Nephron progenitor cell (in vitro differentiated cells): ENCODE measurements at places on chromosomes 2 and 18.

DNA sequence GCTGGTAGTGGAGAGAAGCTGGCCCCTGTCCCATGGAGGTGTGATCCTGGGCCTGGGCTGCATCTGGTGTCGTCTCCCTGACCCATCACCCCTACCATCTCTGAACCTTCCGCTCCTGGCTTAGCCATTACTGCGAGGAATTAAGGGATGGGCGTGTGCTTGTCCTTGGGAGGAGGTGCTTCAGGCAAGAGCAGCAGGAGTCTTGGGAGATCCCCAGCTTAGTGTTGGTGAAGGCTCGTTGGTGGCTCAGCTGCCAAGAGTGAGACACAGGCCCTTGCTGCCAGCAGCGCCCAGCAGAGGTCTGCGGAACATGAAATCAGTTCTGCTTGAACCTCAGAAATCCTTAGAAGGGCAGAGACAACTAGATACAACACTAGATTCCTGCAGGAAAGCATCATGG, 59.9 kb upstream of the TGFA start:
- no peak for DNase-seq
- no peak overlapping the region for H3K4me3 ChIP-seq
- peaks cover 4% of the 10 kb centered on the region for H3K4me1 ChIP-seq
- peaks cover 11% of the 10 kb centered on the region for H3K27me3 ChIP-seq
- no peaks in the 10 kb centered on the region for H3K36me3 ChIP-seq

DNA sequence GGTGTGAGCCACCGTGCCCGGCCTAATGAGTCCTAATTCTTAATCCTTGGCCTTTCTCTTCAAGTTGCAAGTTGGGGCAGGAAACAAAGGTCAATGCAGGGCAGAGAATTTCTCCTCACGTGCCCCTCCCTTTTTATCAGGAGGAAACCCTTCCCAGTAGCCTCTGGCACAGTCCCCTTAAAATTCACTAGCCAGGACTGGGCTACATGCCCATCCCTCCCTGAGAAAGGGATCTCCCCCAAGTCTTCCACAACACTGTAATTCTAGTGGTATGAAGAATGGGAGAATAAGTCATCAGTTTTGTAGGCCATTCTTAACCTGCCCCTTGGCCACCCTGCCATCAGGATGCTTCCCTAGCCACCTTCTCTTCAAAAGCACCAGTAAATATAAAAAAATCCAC, 42.2 kb downstream of the ARID5A start:
- no peak for DNase-seq
- no peaks in the 10 kb centered on the region for H3K4me1 ChIP-seq
- H3K36me3 ChIP-seq = no peaks in the 10 kb centered on the region

GRCh38 chr2:232876161-232876977, 6.3 kb downstream of the SNORC start:
- peaks cover 31% of the 10 kb centered on the region for H3K4me1 ChIP-seq
- DNase-seq = peak; percentile 70
- H3K27me3 ChIP-seq = peaks cover 37% of the 10 kb centered on the region
- H3K27ac ChIP-seq = no peak overlapping the region
- peak overlapping the region; percentile 57 for H3K4me3 ChIP-seq

DNA sequence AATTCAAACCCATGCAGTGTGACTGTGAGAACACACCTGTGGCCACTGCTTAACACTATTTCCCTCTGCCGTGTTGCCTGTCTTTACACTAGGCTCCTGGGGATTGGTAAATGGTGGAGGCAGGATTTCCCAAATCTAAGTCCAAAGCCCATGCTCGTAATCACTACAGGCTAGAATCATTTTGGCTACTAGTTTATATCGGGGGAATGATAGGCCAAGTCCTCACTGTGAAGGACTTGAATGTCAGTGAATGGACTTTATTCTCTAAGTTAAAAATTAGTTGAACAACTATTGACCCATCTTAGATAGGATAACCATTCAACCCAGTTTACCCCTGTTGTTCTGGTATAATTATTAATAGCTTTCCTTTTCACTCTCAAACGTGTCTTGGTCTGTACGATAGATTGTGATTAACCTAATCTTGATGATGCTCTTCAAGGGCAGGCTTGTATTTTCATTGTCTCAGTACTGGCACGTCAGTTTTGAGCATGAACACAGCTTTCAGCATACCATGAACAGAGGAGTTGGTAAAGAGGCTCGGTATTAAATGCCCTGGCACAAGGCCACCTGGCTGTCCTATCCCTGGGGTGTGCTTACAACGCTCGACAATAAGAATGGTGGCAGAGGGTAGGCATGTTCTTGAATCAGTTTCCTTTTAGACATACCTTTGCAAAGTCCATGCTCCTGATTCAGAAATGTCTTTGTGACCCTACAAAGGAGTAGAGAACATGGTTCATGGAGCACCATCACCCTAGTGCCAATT, 148.8 kb downstream of the RTN4 start:
- H3K27me3 ChIP-seq = peaks cover 7% of the 10 kb centered on the region
- no peaks in the 10 kb centered on the region for H3K4me1 ChIP-seq
- no peak overlapping the region for H3K4me3 ChIP-seq
- no peak for DNase-seq
- H3K27ac ChIP-seq = no peak overlapping the region
- no peaks in the 10 kb centered on the region for H3K36me3 ChIP-seq

- DNase-seq = no peak
- peak overlapping the region; percentile 34 for H3K27ac ChIP-seq
- no peak overlapping the region for H3K4me3 ChIP-seq
- peaks cover 93% of the 10 kb centered on the region for H3K36me3 ChIP-seq
Measured at GRCh38 chr2:11808016-11808400, 61.6 kb downstream of the LPIN1 start.

- no peaks in the 10 kb centered on the region for H3K4me1 ChIP-seq
- no peaks in the 10 kb centered on the region for H3K36me3 ChIP-seq
- DNase-seq = no peak
- no peaks in the 10 kb centered on the region for H3K27me3 ChIP-seq
- no peak overlapping the region for H3K4me3 ChIP-seq
Measured at GRCh38 chr2:34567128-34567527, 968.0 kb upstream of the FAM98A start.

GRCh38 chr2:29064346-29064715, 10.0 kb downstream of the PCARE start:
- H3K4me1 ChIP-seq = peaks cover 55% of the 10 kb centered on the region
- H3K36me3 ChIP-seq = no peaks in the 10 kb centered on the region
- peak overlapping the region; percentile 76 for H3K27ac ChIP-seq
- H3K27me3 ChIP-seq = peaks cover 4% of the 10 kb centered on the region

DNA sequence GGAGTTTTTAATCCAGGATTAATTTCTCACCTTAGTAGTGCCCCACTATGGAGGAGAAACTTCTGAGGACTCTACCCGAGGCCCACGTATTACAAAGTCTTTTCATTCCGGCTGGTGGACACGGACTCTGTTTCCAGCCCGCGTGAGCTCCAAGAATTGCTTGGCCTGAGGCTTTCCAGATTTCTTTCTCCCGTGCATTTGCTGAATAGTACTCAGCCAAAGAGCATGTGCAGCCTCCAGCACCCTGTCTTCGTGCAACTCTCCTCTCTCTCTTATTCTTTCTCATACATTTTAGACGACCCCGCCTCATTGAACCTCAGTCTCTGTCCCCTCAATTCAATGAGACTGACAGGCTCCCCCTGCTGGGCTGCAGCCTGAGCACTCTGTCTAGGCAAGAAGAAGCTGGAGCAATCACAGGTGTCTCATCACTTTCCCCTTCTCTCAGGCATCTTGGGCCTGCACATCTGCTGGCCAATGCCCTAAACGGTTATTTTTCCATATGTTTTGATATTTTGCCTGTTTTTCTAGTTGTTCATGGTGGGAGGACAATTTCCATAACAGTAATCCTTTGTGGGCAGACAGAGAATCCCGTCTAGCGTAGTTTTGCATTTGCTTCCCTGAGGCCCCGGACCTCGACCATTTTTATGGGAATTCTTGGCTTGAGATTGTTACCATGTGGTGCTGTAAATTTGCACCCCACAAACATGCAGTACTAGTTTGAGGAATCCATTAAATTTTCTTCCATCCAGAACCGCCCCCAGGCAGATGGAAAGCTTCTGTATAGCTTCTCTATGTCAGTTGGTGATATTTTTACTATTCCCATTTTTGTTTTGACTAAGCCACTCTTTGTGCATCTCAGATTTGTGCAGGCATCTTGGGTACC, 50.1 kb upstream of the LPIN2 start:
- H3K36me3 ChIP-seq = no peaks in the 10 kb centered on the region
- peak overlapping the region; percentile 50 for H3K27ac ChIP-seq
- peaks cover 58% of the 10 kb centered on the region for H3K4me1 ChIP-seq
- DNase-seq = peak; percentile 69
- peaks cover 5% of the 10 kb centered on the region for H3K27me3 ChIP-seq

- H3K27ac ChIP-seq = no peak overlapping the region
- peaks cover 14% of the 10 kb centered on the region for H3K27me3 ChIP-seq
- H3K36me3 ChIP-seq = no peaks in the 10 kb centered on the region
- no peak for DNase-seq
- H3K4me3 ChIP-seq = no peak overlapping the region
- peaks cover 17% of the 10 kb centered on the region for H3K4me1 ChIP-seq
Measured at GRCh38 chr2:105515581-105516415, 116.9 kb upstream of the FHL2 start.

- H3K4me1 ChIP-seq = peaks cover 6% of the 10 kb centered on the region
- H3K4me3 ChIP-seq = no peak overlapping the region
- H3K36me3 ChIP-seq = no peaks in the 10 kb centered on the region
- DNase-seq = peak; percentile 24
- H3K27ac ChIP-seq = no peak overlapping the region
- peaks cover 5% of the 10 kb centered on the region for H3K27me3 ChIP-seq
Measured at GRCh38 chr2:3959372-3959771, 256.0 kb downstream of the DCDC2C start.

DNA sequence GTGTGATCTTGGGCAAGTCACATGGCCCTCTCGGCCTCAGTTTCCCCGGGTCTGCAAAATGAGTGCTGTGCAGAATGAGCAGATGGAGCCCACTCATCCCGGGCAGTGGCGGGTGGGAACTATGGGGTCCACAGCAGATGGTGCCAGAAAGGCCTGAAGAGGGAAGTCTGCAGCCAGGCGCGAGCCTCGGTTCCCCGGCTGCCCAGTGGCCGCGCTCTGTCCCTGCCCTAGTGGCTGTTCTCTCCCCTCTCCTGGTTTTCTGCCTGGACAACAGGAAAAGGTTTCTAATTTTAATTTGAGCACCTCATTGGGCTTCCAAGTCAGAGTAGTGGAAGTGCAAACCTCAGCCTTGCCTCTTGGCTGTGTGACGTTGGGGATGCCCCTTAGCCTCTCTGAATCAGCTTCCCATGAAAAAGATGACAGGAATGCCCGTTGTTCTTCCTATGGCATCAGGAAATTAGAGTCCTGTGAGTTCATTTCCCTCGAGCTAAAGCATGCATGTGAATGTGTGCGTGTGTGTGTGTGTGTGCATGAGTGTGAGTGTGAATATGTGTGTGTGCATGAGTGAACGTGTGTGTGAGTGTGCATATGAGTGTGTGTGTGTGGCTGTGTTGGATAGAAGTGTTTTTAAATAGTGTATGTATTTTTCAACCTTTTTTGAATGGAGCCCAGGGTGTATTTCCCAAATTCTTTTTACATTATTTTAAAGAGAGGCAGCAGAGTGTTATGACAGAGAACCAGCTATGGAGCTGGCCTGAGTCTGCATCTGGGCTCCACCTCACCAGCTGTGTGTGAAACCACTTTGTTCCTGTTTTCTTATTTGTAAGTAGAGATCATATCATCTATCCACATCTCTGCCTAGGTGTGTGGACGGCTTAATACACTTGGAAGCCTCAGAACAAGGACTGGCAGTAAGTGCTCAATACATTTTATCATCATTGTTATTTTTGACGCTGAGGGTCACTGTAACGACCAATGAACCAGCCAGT, 41.3 kb downstream of the RRM2 start:
- DNase-seq = no peak
- peaks cover 66% of the 10 kb centered on the region for H3K4me1 ChIP-seq
- H3K36me3 ChIP-seq = no peaks in the 10 kb centered on the region
- no peaks in the 10 kb centered on the region for H3K27me3 ChIP-seq
- no peak overlapping the region for H3K27ac ChIP-seq

DNA sequence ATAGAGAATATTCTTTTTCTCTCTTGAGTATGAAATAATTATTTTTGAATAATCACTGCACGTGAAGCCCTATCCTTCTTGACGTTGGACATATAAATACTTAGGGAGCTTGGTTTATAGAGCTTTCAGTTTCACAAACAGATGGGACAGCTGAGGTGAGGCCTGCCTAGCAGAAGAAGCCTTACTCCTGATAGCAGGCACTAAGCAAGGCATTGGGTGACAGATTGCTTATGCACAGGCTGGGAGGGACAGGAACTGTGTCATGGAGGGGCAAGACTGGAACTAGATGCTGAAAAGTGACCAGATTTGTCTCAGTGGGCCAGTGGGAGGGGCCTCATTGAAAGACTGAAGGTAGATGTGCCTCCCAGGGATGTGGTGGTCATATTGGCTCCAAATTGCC, 220.8 kb downstream of the NEDD4L start:
- H3K27ac ChIP-seq = no peak overlapping the region
- H3K36me3 ChIP-seq = no peaks in the 10 kb centered on the region
- no peak overlapping the region for H3K4me3 ChIP-seq
- H3K4me1 ChIP-seq = peaks cover 13% of the 10 kb centered on the region
- DNase-seq = no peak
- H3K27me3 ChIP-seq = no peaks in the 10 kb centered on the region

- no peak overlapping the region for H3K27ac ChIP-seq
- no peaks in the 10 kb centered on the region for H3K27me3 ChIP-seq
- peaks cover 9% of the 10 kb centered on the region for H3K36me3 ChIP-seq
- no peak overlapping the region for H3K4me3 ChIP-seq
- H3K4me1 ChIP-seq = peaks cover 3% of the 10 kb centered on the region
- DNase-seq = no peak
Measured at GRCh38 chr2:147711031-147711430, 133.8 kb upstream of the ACVR2A start.

- no peaks in the 10 kb centered on the region for H3K36me3 ChIP-seq
- H3K4me1 ChIP-seq = peaks cover 29% of the 10 kb centered on the region
- peaks cover 17% of the 10 kb centered on the region for H3K27me3 ChIP-seq
Measured at GRCh38 chr2:3780477-3781402, 77.4 kb downstream of the DCDC2C start.

DNA sequence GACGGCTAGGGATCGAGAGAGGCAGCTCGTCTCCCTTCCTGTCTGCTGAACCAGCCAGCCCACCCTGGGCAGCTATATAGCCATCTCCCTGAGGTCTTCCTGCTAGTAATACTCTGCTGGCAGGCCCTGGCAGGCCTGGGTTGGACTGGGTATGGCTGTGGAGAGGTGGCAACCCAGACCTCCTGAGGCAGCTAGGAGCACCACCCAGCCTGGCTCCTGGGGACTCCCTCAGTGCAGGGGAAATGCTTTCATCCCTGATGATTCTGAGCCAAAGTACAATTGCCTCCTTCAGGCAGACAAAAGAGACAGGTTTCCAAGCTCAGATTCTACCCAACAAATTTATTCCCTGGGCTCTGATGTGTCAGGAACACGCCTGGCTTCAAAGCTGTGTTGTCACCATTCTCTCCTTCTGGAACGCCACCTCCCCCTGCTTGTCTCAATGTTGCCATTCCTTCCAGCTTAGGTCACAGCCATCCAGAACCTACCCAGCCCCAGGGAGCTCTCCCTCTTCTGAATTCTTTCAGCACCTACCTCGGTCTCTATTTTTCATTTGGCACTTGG, 4.7 kb upstream of the DNAJB2 start:
- H3K4me3 ChIP-seq = no peak overlapping the region
- no peak overlapping the region for H3K27ac ChIP-seq
- peaks cover 24% of the 10 kb centered on the region for H3K27me3 ChIP-seq
- H3K36me3 ChIP-seq = no peaks in the 10 kb centered on the region
- DNase-seq = no peak

- no peak for DNase-seq
- H3K4me3 ChIP-seq = peak overlapping the region; percentile 87
- peaks cover 71% of the 10 kb centered on the region for H3K4me1 ChIP-seq
- no peak overlapping the region for H3K27ac ChIP-seq
- peaks cover 80% of the 10 kb centered on the region for H3K36me3 ChIP-seq
Measured at GRCh38 chr2:113274432-113274831, 4.3 kb downstream of the PAX8 start.
